ENCODE measurements at places on chromosomes 1 and 21.

DNA sequence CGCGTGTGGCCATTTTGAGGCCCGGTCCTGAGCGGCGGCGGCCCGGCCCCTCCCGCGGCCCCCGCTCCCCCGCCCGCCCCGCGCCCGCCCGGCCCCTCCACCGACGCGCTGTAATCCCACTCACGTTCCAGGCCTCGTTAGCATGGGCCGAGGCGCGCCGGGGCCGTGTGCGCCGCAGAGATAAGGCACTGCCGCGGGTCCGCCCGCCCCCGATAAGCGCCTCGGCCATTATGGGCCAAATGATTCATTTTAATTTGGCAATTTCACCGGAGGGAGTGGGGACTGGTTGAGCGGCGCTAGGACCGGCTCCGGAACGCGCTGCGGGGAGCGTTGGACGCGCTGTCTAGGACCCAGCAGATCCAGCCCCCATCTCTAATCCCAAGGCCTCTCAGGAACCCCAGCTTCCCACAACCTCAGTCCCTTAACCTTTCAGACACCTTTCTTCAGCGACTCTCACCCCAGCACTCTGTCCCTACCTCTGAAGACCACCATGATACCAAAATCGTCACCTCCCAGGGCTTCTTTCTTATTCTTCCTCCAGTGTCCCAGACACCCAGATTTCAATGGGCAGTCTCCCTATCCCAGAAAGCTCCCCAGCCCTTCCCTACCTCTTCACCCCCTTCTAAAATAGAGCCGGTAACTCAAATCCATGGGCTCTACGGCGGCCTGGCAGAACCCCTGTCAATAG lies at the start of gene TAL1:
Gene TAL1, minus strand, starts transcription at position 39 of the 688 bp plus-strand sequence. CDS start 6,337 bp downstream, outside the sequence.
- DNase-seq = no peak

DNA sequence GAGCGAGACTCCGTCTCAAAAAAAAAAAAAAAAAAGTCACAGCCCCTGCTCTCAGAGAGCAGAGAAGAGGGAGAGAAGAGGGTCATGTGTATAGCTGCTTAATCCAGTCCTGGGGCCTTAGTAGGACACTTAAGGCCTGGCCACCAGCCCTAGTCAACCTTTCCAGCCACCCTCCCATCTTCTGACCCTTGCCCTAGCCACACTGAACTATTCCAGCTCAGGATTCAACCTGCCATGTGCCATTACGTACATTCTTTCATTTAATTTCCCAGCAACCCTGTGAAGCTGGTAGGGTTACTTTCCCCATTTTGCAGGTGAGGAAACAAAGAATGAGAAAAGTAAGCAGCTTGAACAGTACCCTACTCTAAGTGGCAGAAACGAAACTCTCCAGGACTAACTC lies 9.0 kb downstream of the FOXO6 start:
- no peak for DNase-seq

- DNase-seq = no peak
These were observed 57.9 kb downstream of the DDAH1 start for GRCh38 chr1:85406887-85407533.

GRCh38 chr1:23343221-23344110 lies 618 bp downstream of the HNRNPR start:
- DNase-seq = peak; percentile 17

- DNase-seq = no peak
These were observed 29.6 kb upstream of the CPLANE2 start for GRCh38 chr1:16266411-16267118.

- DNase-seq = no peak
These were observed 25.2 kb downstream of the ETS2 start for GRCh38 chr21:38830671-38831525.

DNA sequence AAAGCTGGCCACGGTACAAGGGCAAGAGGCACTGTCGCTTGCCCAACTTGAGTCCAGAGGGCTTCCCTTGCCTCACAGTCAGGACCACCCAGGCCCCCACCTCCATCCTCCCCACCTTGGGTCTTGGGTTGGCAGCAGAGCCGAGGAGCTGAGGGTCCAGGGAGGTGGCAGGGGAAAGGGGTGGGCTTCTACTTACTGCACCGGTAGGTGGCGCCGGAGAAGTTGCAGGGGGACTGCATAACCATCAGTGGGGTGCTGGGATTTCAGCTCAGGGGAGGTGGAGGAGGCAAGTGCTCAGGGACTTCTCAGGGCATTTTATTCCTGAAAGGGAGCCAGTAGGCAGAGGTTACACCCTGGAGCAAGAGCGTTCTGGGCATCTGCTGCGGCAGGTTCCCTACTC lies 44.0 kb downstream of the TRIM62 start:
- DNase-seq = no peak

DNA sequence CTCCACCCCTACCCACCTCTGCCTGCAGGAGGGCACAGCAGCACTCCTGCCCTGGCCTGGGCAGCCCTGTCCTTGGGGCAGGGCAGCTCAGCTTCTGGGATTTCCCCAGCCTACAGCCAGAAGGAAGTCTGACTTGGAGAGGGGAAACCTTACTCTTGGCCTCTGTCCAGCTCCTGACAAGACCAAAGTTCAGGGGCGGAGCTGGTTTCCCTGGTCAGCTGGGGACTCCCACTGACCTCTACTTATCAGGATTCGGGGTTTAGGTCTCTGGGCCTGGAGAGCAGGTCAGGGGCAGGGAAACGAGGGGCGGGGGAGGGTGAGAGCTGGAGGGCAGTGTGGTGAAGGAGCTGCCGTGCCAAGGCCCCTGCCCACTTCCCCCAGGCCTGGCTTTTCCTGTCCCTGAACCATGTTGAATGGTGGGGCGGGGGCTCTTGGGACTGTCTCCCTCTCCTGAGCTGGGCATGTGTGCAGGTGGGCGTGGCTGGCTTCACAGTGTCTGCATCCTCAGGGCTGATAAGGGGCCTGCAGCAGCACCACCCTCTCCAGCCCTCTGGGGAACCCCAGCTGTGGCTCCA lies 16.8 kb upstream of the ETV3 start:
- no peak for DNase-seq

DNA sequence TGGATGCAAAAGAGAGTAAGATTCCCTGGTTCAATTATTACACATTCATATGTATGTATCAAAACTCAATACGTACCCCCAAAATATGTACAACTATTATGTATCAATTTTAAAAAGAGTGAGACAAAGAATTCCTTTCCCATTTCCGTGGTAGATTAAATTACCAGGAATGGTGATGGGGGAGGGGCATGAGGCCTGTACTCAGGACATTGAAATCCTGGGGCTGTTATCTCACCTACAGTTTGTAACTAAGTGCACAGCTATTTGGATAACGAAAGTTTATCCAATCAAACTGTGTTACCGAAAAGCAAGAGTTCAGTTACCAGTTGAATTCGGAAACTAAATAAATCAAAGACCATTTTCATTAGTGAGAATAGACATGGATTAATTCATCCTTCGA lies 8.3 kb upstream of the ESRRG start:
- DNase-seq = no peak

DNA sequence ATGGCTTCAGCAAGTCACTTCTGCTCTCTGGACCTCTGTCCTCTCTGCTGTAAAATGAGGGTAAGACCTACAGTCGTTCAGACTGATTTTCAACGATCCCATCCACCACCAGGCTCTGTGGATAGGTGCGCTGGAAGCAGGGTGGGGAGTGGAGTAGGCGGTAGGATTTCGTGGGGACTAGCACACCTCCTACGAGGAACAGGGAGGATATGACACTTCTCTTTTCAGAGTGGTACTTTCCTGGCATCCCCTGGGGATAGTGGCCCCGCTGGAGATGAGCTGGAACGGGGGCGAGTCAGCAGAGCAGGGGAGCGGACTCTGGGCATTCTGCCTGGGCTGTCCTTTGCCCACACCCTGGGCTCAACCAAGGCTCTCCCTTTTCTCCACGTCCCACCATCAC lies 17.7 kb downstream of the ETNK2 start:
- DNase-seq = no peak

GRCh38 chr1:40906781-40907400 lies 44.7 kb upstream of the CITED4 start:
- DNase-seq = no peak

DNA sequence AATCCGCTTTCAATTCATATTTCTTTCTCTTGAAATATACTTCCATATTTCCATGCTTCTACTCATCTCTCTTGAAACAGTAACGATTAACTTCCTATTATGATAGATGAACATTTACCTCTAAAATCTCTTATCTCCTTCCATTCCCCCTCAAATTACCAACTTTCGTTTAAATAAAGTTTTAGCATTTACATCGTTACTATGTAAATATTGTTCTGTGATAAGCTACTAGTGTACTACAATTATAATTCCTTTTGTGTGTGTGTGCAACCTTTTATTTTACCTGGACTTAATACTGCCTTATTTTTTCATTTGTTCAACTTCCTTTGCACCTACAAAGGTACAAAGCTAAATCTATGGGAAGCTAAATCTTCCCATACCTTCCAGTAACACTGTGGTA lies 4.5 kb downstream of the FOXE3 start:
- DNase-seq = no peak

GRCh38 chr21:43687566-43688399 lies 28.4 kb downstream of the RRP1B start:
- DNase-seq = no peak

DNA sequence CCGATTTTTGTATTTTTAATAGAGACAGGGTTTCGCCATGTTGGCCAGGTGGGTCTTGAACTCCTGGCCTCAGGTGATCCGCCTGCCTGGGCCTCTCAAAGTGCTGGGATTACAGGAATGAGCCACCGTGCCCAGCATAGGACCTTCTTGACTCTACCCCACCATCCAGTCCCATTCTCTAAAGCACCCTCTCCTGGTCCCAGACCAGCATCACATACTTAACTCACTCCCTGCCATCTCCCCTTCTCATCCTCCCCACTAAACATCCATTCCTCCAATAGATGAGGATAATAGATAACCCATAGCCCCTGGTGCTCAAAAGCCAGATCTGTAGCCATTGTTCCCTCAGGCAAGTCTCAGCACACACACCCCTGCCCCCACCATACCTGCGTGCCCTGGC lies 2.1 kb downstream of the ENTREP3 start:
- DNase-seq = no peak

GRCh38 chr1:113325022-113325421 lies 65.3 kb upstream of the MAGI3 start:
- DNase-seq = no peak

- no peak for DNase-seq
These were observed 154.3 kb upstream of the COL6A1 start for GRCh38 chr21:45827302-45827692.

- no peak for DNase-seq
These were observed 126.7 kb downstream of the CAMTA1 start for GRCh38 chr1:6911974-6912373.

DNA sequence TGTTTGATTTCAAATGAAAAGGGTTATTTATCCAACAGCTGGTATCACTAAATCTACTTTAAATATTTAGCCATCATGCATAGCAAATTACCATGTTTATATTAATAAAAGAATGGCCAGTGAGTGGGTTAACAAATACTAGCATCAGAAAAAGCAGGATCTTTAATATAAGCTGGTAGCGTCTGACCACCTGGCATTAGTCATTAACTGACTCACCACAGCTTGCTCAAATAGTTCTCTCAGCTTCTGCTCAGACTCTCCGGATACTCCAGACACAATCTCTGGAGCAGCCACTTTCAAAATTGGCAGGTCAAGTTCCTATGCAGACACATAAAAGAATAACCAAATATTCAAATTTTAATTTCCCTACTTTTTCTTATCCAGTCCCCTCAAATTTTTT lies 29.6 kb downstream of the NVL start:
- DNase-seq = no peak

DNA sequence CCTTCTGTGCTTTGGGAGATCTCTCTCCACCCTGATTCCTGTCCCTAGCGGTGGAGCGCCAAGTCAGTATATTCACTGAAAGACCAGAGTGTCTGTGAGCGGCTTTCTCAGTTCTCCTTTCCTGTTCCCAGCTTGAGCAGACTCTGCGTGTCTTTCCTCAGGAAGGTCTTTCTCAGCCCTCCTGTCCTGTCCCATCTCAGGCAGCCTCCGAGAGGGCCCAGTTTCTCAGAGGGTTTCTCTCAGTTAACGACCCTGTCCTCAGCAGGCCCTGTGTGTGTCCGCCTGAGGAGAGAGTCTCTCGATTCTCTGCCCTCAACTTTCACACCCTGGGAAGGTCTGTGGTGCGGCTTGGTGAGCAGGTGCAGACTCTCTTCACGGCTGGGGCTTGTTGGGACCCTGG lies 34.0 kb upstream of the CHIT1 start:
- DNase-seq = no peak

GRCh38 chr1:1703796-1704195 lies 11.2 kb upstream of the SLC35E2B start:
- DNase-seq = no peak

DNA sequence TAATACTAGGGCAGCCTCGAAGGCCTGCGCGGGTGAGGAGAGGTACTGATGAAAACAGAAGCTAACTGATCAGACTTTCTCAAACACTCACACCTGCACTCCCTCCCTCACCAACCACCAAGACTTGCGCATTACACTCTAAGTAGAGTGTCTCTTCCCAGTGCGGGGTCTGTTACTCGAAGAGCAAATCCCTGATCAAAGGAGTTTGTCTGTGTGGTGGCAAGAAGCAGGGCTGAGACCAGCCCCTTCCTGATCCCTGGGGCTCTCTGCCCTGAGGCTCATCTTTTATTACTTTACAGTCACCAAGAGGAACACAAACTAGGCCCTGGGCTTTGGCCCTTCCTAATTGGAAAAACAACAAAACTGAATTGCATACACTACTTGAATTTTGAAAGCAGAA lies 19.5 kb upstream of the TSNAX start:
- no peak for DNase-seq

GRCh38 chr1:198642983-198643382 lies 4.1 kb downstream of the PTPRC start:
- no peak for DNase-seq

GRCh38 chr1:169527001-169527400 lies 41.3 kb upstream of the SLC19A2 start:
- DNase-seq = no peak

- DNase-seq = no peak
These were observed 42.5 kb downstream of the TP53BP2 start for GRCh38 chr1:223803211-223803610.

GRCh38 chr1:111852261-111852721 lies 96.6 kb downstream of the DDX20 start:
- DNase-seq = no peak

DNA sequence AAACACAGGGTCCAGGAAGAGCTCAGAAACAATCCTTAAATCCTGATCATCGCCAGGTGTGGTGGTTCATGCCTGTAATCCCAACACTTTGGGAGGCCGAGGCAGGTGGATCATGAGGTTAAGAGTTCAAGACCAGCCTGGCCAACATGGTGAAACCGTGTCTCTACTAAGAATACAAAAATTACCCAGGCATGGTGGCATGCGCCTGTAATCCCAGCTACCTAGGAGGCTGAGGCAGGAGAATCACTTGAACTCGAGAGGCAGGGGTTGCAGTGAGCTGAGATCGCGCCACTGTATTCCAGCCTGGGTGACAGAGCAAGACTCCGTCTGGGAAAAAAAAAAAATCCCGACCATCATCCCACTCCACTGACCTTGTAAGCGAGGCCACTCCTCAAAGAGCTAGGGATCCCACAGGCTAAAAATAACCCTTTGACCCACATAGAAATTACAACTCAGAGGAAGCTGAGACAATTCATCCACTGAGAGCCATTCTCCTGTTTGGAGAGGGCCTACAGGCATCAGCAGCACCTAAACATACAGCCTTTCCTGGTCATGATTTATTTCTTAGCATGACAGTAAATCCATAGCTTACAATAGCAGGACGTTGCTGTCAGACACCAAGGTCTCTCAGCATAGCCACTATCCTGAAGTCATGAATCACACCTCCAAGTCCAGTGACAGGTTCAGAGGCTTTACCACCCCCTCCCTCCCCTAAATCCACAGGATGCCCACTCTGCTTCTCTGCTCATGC lies 66.7 kb downstream of the TGFBR3 start:
- DNase-seq = no peak

- DNase-seq = no peak
These were observed 261.9 kb downstream of the HLX start for GRCh38 chr1:221141096-221141495.
